ENCODE measurements at places on chromosomes 3 and 15.

DNA sequence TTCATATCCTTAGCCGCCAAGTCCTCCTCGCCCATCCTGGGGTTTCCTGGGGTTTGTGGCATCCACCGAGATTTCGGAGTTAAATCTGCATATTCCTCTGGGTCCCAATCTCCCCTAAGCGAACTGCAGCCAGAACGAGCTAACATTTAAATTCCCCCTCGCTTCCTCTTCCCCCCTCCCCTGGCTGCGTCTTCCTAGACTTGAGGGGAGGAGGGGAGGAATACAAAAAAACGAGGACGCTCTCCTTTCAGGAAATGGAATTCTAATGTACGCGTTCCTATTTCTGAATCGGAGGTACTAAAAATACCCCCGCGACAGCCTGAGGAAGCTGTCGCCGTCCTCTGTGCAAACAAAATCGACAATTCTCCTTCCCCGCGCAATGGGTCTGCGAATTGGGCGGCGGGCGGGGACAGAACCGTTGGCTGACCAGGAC, 5.6 kb downstream of the FEZF2 start:
- no peak for DNase-seq

- no peak for DNase-seq
Observed at GRCh38 chr3:149382518-149382917, 5.1 kb upstream of the TM4SF1 start.

DNA sequence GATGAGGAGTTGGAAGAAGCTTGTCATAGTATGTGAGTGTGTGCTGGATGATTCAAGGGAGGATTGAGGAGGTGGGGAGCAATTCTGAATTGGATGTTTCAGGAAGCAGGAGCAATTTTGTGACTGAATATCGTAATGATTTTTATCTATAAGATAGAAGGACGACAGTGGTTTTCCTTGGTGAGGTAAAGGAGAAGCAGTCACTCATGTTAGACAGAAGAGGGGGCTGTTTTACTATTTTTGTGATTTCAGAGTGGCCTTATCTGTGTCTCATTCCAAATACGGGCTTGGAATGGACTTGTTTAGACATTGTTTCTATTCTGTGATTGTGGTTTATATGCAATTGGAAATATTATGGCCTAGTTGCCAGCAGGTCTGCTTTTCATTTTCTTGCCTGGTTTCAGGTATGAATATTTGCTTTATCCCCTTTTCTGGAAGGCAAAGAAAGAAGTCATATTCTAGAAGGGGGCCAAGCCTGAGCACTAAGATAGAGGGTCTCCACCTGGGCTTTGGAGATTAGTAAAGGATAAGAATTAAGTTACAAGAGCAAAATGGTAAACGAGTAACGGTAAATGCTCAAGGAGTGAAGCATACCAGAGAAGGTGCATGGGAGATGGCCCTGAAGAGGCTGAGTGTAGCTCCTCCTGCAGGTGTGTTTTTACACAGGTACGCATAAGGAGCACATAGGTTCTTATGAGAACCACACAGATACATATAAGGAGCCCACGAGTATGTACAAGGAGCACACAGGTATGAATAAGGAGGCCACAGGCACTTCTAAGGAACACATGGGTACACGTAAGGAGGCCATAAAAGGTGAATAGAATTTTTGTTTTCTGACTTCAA, 124.6 kb upstream of the KCNAB1 start:
- peak; percentile 13 for DNase-seq

GRCh38 chr15:25052191-25052999, 97.6 kb downstream of the SNRPN start:
- no peak for DNase-seq

DNA sequence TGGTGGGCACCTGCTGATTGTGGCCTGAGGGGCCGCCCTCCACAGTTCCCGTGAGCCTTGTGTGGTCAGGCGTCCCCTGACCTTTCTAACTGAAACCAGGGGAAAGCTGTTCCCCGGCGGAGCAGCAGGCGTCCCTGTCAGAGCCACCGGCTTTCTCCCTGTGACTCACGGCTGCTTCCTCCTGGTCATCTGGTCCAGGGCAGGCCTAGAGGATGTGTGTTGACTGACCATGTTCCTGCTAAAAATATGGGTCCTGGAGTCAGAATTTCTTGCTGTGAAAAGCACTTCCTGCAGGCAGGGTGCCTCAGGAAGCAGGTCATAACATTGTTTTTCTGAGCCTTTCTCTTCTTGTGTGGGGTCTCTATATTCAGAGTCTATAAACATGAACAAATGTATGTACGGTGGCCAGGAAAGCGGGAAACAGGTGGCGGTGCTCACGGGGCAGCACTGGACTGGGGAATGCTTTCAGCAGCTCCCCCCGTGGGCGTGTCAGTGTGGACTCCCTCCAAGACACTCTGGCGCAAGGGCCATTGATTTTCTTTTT, 38.4 kb upstream of the CGNL1 start:
- no peak for DNase-seq

GRCh38 chr3:71998995-71999673, 214.2 kb upstream of the PROK2 start:
- DNase-seq = no peak

GRCh38 chr3:123375014-123375940, 73.6 kb downstream of the ADCY5 start:
- DNase-seq = no peak

DNA sequence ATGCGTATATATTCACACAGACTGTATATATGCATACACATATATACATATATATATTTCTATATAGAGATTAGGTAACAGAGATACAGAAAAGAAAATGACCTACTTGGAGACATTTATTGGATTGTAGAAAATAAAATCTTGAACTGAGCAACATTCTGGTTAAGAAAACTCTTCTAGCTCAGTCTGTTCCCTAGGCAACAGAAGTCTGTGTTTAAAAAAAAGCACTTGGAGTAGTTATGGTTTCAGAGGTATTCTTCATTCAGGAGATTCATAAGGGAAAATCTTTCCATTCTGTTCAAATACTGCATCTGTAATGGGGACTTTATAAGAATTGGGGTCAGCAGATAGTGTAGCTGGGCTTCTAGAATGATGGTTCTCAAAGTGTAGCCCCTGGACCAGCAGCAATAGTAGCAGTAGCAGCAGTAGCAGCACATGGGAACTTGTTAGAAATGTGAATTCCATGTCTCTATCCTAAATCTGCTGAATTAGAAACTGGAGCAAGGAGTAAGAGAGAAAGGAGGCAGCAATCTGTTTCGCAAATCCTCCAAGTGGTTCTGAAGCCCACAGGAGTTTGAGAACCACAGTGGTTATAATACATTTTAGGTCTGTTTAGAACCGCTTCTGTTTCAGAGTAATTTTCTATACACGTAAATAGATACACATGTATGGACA, 112.8 kb upstream of the TMEM108 start:
- no peak for DNase-seq

DNA sequence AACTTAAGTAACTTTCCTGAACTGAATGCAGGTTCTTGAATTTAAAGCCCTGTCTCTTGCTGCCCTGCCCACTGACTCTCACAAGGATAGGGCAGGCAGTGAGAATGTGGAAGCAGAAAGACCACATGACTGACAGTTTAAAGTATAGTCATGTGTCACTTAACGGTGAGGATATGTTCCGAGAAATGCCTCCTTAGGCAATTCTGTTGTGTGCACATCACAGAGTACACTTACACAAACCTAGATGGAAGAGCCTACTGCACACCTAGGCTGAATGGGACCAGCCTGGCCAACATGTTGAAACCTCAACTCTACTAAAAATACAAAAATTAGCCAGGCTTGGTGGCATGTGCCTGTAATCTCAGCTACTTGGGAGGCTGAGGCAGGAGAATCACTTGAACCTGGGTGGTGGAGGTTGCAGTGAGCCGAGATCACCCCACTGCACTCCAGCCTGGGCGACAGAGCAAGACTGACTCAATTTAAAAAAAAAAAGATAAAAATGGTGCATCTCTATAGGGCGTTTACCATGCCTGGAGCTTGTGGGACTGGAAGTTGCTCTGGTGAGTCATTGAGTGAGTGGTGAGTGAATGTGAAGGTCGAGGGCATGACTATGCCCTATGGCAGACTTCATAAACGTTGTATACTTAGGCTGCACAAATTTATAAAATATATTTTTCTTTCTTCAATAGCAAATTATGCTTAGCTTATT, 18.9 kb upstream of the COPG1 start:
- DNase-seq = no peak

GRCh38 chr3:185730550-185730949, 94.3 kb downstream of the IGF2BP2 start:
- no peak for DNase-seq

- DNase-seq = peak; percentile 37
Observed at GRCh38 chr3:109532257-109533216, 195.2 kb upstream of the DPPA4 start.

DNA sequence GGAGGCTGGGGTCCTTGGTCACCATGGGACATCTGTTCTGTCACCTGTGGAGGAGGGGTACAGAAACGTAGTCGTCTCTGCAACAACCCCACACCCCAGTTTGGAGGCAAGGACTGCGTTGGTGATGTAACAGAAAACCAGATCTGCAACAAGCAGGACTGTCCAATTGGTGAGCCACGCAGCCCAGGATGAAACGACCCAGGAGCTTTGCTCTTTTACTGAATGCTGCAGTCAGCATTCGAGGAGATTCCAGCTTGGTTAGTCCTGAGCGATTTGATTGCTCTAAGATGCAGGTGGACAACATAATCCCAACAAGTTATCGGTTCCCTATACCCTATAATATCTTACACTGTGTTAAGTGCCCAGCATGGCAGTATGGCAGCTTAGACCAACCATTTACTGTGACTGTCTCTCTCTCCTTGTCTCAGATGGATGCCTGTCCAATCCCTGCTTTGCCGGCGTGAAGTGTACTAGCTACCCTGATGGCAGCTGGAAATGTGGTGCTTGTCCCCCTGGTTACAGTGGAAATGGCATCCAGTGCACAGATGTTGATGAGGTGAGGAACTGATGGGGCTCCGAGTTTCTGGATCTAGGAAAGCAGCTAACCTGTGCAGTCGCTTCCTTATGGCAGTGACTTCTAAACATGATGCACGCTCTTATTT, 7.8 kb downstream of the THBS1 start:
- DNase-seq = no peak

DNA sequence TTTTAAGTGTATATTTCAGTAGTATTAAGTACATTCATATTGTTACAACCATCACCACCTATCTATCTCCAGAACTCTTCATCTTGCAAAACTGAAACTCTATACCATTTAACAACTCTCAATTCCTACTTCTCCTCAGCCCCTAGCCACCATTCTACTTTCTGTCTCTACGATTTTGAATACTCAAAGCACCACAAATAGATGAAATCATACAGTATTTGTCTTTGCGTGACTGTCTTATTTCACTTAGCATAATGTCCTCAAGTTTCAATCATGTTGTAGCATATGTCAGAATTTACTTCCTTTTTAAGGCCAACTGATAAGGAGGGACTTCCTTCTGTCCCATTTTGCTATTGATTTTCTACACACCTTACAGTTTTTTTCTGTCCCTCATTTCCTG, 593.3 kb downstream of the FHIT start:
- no peak for DNase-seq

- DNase-seq = no peak
Observed at GRCh38 chr15:42576776-42577175, 1.4 kb downstream of the STARD9 start.

DNA sequence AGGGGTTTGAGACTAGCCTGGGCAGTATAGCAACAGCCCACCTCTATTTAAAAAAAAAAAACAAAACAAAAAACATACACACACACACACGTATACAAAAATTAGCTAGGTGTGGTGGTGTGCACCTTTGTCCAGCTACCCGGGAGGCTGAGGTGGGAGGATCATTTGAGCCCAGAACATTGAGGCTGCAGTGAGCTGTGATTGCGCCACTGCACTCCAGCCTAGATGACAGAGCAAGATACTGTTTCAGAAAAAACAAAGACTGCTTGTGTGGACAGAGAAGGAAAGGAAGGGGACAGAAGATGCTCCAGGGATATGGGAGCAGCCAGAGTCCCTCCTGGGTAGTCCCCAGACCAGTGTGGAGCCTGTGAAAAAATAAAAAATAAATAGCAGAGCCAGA, 12.9 kb downstream of the TYRO3 start:
- DNase-seq = no peak

DNA sequence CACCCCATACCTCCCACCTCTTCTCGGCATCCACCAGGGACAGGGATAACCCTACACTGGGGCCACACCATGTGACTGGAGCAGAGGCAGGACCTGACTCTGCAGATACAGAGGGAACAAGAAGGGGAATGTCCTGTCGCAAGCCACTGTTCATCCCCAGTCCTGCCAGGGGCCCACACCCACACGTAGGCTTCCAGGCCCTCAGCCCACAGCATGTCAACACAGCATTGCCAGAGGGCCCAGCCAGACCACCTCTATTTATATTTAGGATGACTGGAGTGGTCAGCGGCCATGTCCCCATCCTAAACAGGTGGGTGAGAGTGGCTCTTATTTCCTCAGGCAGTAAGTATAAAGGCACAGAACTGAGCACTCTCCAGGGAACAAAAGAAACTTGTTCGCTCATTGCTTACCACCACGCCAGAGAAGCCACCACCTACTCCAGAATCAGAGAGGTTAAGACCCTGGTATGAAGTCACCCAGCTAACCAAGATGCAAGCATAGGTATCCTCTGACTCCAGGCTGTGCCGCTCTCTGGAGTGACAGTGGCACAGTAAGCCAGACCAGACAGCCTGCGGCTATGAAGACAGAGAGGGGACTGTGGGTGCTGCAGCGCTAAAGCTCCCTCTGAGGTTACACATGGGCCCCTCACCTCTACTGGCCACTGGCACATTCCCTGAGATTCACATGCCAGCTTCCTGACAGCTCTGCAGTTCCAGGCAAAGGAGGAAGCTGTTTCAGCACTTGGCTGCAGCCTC, 67.9 kb downstream of the LRIG1 start:
- DNase-seq = no peak

- no peak for DNase-seq
Observed at GRCh38 chr15:88141269-88141889, 115.2 kb downstream of the NTRK3 start.

GRCh38 chr3:120428924-120429323, 21.9 kb downstream of the FSTL1 start:
- no peak for DNase-seq

DNA sequence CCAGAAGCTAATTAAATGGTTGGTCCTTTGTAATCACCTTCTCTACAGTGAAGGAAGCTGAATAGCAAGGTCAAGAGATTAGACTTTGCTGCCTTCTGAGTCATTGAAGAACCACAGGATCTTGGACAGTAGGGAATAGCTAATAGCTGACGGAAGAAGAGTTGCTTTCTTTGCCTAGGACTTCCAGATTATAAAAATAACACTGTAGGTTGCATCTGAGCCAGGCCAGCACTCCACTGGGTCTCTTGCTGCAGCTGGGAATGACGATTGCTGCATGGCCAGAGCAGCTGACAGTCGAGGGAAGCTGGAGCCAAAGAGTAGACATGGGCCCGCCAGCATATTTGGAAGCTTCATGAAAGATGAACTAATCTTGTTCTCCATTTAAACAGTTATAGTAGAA, 81.5 kb upstream of the KCNMB2 start:
- no peak for DNase-seq

GRCh38 chr15:89714775-89715174, 24.2 kb downstream of the WDR93 start:
- no peak for DNase-seq

Measured in CD4-positive, alpha-beta memory T cell (primary cell).